M059J (cell line): ENCODE measurements at places on chromosomes 13 and 19. TPM values are rescaled to one million over a fixed set of nuclear protein-coding genes. Genes with fewer than 3 reads are reported as not detected.

- no peak for DNase-seq
Measured at GRCh38 chr13:114110091-114110829, 22.2 kb downstream of the RASA3 start.

- DNase-seq = no peak
Measured at GRCh38 chr19:46019270-46019669, 3.6 kb downstream of the PGLYRP1 start.

- peak; percentile 97 for DNase-seq
Measured at GRCh38 chr13:27043013-27043412, 128.6 kb downstream of the USP12 start.

GRCh38 chr19:53962887-53963431 lies at the start of gene CACNG8:
Gene CACNG8 (plus strand): TSS chr19:53962937.
- no peak for DNase-seq

DNA sequence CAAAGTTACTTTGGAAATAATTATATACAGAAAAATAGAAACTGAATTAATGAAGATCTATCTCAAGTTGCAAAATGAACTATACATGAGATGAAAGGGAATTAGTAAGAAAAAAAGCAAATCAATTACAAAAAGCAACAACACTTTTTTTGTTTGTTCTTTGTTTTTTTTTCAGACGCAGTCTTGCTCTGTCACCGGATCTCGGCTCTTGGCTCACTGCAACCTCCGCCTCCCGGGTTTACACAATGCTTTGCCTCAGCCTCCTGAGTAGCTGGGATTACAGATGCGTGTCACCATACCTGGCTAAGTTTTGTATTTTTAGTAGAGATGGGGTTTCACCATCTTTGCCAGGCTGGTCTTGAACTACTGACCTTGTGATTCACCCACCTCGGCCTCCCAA lies 2.2 kb downstream of the ZNF415 start:
- no peak for DNase-seq

The APOC4 gene
- total RNA-seq = not detected in 2 replicates

GRCh38 chr19:47124937-47125668 lies 5.5 kb upstream of the SAE1 start:
- DNase-seq = peak; percentile 80

The CRB3 gene
- total RNA-seq = 0.34 TPM in 1 of 2 replicates, not detected in the other

DNA sequence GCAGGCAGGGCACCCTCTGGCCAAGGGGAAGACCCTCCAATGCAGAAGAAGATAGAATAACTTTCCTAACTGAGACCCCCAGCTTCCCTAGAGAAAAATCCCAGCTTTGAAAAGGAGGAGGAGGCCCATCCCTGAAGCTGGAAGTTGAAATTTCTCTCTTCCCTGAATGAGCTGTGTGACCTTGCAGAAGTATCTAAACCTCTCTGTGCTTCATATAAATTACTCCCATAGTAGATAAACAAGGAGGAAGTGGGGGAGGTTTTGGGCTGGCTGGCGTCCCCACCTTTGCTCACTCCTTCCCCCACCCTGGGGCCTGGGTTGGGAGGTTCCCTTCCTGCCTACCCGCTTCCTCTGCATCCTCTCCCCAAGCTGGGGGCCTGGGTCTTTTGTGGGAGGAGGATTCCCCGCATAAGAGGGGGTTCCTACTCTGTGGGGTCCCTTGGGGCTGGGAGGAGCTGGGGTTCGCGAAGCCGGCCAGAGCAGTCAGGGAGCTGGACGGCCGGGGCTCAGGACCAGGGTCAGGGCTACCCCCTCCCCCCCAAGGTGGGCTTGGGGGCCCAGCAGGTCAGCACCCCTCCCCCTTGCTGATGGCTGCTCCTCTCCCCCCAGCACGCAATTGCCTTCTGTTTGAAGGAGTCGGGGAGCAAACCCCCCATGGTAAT lies 11.7 kb downstream of the CAMSAP3 start:
- no peak for DNase-seq

DNA sequence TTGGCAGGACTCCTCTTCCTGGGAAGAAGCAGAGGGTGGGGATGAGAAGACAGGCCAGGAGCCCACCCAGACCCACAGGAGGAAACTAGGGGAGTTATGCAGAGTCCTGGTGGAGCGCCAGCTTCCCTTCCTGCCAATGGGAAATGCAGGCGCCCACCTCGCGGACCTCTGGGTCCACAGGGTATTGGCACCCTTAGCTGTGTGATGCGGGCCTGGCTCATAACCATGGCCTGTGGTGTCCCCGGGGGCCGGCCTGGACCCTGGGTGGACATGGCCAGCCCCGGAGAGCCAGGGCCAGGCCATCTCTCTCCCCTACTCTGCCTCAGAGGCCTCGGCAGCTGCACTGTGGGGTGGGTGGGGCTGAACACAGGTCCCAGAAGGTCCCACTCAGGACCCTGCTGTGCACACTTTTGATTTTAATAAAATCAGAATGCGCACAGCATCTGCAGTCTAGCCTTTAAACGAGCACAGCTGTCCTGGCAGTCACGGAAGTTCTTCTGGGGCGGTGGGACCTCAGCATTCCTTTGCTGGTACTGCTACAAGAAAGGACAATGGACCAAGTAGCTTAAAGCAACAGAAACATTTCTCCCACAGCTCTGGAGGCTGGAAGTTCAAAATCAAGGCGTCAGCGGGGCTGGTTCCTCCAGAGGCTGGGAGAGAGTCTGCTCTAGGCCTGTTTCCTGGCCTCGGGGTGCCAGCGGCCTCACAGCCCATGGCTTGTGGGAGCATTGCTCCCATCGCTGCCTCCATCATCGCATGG lies 1.8 kb downstream of the F10 start:
- no peak for DNase-seq

DNA sequence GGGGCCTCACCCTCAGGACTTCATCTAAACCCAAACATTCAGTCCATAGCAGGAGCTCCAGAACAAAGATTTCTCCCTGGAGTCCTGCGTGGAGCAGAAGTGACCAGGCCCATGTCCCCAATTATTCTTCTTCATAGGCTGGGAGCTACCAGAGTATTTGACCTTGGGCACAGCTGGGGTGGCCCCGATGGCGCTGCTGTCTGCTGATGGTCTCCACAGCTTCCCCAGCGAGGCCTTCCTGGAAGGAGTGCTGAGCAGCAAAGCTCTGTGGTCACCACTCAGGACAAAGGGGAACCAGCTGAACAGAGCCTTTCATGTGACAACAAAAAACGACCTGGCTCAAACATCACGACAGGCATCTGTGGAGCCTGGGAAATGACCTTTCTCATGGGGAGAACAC lies 62.7 kb upstream of the ARGLU1 start:
- DNase-seq = no peak

GRCh38 chr19:4981681-4981958 lies 12.7 kb downstream of the KDM4B start:
- DNase-seq = no peak

GRCh38 chr13:48902368-48902767 lies 73.3 kb upstream of the FNDC3A start:
- DNase-seq = peak; percentile 3

DNA sequence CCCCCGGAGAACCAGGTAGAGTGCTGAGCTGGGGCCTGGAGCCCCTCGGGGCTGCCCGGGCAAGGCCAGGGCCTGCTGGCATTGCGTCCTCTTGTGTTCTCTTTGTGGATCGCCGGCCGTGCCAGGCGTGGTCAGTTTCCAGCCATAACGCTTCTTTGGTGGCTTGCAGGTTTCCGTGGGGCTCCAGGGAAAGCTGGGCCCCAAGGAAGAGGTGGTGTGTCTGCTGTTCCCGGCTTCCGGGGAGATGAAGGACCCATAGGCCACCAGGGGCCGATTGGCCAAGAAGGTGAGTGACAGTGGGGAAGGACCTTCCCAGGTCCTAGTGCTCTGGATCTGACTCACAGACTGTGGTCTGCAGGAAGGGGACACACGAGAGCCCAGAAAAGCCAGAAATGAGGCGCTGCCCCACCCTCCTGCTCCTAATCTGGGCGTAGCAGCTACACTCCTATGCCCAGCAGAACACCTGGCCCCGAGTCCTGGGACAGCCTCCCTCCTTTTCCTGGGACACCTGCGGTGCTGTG lies 57.5 kb downstream of the RAB20 start:
- no peak for DNase-seq

The NLRP11 gene
- 2.4 and 4.4 TPM in 2 replicates for total RNA-seq

The DCT gene
- total RNA-seq = not detected in 2 replicates

- no peak for DNase-seq
Measured at GRCh38 chr19:31553112-31553845, 204.0 kb upstream of the TSHZ3 start.

The ZNF284 gene
- 1.3 and 2.6 TPM in 2 replicates for total RNA-seq

DNA sequence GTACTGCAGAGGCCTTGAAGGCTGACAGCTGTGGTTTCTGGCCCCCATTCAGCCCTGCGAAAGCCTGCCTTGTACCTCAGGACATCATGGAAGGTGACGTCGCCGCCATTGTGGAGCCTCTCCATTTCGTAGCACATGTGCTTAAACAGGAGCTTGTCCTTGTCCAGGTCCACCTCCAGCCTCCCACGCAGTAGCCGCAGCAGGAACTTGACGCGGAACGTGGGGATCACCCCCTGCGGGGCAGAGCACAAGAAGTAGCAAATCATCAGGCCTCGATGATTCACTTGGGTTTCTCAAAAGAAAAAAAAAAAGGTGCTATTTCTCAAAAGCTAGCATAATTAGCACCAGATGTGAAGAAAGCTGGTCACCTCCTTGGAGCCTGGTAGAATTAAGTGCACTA lies 351.0 kb downstream of the NALCN start:
- peak; percentile 12 for DNase-seq

The TLE6 gene
- total RNA-seq = 0.10 and 2.8 TPM in 2 replicates

GRCh38 chr13:79853251-79853650 lies 372.3 kb downstream of the NDFIP2 start:
- no peak for DNase-seq

The ICAM5 gene
- total RNA-seq = 4.4 and 6.1 TPM in 2 replicates

The IZUMO2 gene
- not detected in 2 replicates for total RNA-seq

GRCh38 chr13:60754211-60755090 lies 357.4 kb downstream of the TDRD3 start:
- DNase-seq = no peak

The TMC4 gene
- 0.39 TPM in 1 of 2 replicates, not detected in the other for total RNA-seq

The PDX1 gene
- total RNA-seq = not detected in 2 replicates

GRCh38 chr19:31185261-31185660 lies 164.0 kb downstream of the TSHZ3 start:
- DNase-seq = no peak

The PRKCG gene
- total RNA-seq = not detected in 2 replicates

DNA sequence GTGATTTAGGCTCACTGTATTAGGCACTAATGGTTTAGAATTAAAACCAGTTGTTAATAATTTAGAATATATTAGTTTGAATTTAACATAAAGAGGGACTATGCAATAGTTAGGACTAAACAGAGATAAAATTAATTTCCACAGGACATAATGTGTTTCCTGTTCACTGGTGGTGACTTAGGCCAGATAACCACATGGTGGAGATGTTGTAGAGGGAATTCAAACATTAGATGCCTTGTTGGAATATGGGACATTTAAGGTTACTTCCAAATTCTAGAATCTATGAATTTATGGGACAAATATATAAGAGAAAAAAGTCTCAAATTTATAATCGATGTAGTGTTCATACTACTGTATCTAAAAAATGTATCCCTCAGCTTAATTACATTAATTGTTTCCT lies 615.5 kb upstream of the KLHL1 start:
- DNase-seq = no peak

The ZNF575 gene
- total RNA-seq = not detected in 2 replicates

DNA sequence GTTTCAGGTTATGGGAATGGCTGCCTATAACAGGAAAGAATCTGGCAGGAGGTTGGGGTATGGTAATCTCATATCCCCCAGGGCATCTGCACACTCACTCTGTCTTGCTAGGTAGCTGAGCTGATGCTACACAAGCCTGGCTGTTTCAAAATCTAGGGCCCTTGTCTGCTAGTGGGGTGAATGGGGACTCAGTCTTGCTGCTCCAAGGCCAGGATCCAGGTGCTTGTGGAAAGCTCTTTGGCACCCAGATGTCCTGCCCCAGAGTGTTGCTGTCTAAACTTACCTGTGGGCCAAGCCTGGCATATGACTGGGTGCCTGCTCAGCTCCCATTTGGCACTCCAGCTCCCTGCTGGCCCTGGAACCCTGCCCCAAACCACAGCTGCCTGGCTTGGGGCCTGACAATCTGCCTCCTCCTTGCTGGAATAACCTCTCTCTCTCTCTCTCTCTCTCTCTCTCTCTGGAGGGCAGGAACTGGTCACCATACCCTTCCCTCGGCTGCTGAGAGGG lies 158.1 kb upstream of the TSC22D1 start:
- DNase-seq = peak; percentile 86

GRCh38 chr13:114105521-114106225 lies 26.8 kb downstream of the RASA3 start:
- DNase-seq = no peak

The LPAR2 gene
- total RNA-seq = 5.0 and 7.7 TPM in 2 replicates

The GGN gene
- 0.64 TPM in 1 of 2 replicates, not detected in the other for total RNA-seq

DNA sequence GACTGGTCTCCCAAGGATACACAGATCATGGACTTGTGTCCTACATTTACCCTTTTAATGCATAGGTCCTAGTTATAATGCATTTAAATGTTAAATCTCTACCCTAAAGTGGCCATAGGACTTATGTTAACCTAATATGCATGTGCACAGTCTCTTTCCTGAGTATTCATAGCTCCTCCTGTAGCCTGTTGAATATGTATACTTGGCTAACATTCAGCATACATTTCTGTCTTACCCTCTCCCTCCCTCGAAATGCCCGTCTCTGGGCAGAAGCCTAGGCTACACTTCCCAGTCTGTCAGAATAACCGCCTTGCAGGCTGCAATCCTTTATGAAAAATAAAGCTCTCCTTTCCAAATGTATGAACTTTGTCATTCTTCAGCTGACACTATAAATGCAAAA lies 13.9 kb downstream of the ZFP82 start:
- DNase-seq = no peak

GRCh38 chr13:113231306-113232207 lies 22.1 kb downstream of the CUL4A start:
- no peak for DNase-seq

The SLC8A2 gene
- total RNA-seq = not detected in 2 replicates

DNA sequence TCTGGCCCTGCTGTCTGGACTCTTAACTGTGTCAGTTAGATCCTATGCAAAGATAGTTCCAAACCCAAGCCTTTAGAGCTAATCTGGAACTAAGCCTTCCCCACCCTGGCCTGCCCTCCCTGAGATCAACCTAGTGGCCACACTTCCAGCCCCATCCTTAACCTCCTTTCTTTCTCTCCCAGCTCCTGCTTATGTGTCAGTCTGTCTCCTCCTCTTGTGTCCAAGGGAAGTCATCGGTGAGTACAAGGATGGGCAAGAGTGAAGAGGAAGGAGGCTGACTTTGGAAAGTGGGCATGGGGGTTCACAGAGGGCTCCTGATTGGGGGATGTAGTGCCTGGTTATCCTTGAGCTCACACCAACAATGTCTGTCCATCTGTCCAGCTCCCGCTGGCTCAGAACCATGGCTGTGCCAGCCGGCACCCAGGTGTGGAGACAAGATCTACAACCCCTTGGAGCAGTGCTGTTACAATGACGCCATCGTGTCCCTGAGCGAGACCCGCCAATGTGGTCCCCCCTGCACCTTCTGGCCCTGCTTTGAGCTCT lies 12.3 kb downstream of the IGFL2 start:
- DNase-seq = no peak

GRCh38 chr19:821825-822503 lies at the start of gene PLPPR3:
Gene PLPPR3 (minus strand): TSS chr19:821955. CDS start chr19:821559, 396 bp downstream.
- no peak for DNase-seq

GRCh38 chr19:19540715-19541515 lies 2.9 kb downstream of the CILP2 start:
- DNase-seq = peak; percentile 41

The IGFL1 gene
- not detected in 2 replicates for total RNA-seq
